ENCODE measurements at places on chromosomes 12 and 14.

- no peak for DNase-seq
Observed at GRCh38 chr12:4626543-4626942, 22.3 kb downstream of the AKAP3 start.

- no peak for DNase-seq
Observed at GRCh38 chr14:57732463-57733285, 133.2 kb downstream of the SLC35F4 start.

DNA sequence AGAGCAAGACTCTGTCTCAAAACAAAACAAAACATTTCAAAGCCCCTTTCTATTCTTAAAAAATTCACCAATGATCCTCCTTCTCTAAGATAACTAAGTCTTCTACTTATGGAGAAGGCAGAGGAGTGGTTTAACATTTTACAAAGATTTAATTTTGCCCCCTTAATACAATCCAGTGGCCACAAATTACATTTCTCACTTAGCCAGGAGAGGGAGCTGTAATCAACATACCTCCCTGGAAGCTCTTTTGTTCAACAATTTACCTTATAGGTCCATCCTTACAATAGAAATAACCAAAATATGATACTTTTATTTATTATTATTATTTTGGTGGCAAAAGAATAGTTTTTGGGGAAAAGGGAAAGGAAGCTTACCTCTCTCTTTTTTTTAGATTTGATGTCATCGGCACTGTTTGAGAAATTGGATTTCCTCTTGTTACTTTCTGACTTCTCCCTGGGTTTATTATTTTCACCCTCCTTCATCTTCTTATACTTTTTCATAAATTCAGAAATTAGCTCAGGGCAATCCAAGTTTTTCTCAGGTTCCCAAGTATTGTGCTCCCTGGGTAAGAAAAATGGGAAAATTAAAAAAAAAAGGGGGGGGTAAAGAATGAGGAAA is 28.1 kb downstream of the CBX5 start:
- no peak for DNase-seq

DNA sequence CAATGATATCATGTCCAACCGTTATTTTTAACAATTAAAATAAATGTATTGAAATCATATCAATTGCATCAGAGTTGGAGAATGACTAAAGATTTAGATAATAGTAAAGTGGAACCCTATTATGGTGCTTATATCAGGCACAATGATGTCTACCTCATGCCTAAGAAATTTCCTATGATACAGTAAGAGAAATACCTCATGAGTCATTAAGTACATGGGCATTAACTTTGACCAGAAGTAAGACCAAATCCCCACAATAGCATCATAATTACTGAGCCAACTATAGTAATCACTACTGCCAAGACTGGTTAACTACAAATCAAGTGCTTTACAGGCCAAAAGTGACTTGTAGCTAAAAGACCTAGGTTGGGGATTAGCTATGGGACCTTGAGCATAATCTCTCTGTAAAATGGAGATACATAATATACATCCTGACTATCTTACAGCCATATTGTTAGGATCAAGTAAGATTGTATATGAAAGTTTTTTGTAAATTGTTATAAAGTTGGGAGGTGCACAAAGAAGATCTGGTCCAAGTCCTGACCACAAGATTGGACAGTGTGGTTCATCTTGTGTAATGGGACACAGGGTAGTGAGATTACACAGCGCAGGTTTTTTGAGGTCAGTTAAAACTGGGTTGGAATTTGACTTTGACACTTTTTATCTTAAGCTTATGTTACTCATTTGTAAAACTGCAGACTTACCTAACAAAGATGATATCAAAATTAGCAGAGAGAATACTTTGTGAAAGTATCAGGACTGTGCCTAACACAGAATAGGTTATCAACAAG is 60.5 kb downstream of the ERGIC2 start:
- no peak for DNase-seq

DNA sequence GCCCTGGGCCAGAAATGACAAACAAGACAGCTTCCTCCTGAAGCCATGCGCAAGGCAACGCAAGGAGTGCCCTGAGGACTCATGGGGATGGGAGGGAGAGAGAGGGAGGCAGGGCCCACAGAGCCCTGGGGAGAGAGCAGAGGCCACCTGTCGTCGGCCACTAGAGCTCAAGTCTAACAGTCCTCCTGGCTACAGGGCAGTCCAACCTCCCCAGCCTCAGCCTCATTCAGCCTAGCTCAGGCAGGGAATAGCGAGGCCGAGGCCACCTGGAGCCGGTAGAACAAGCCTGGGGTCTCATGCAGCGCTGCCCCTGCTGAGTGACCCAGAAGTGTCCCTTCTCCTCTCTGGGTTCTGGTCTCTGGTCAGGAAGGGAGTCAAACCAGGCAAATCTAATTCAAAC is 69.5 kb downstream of the BCL11B start:
- DNase-seq = no peak

DNA sequence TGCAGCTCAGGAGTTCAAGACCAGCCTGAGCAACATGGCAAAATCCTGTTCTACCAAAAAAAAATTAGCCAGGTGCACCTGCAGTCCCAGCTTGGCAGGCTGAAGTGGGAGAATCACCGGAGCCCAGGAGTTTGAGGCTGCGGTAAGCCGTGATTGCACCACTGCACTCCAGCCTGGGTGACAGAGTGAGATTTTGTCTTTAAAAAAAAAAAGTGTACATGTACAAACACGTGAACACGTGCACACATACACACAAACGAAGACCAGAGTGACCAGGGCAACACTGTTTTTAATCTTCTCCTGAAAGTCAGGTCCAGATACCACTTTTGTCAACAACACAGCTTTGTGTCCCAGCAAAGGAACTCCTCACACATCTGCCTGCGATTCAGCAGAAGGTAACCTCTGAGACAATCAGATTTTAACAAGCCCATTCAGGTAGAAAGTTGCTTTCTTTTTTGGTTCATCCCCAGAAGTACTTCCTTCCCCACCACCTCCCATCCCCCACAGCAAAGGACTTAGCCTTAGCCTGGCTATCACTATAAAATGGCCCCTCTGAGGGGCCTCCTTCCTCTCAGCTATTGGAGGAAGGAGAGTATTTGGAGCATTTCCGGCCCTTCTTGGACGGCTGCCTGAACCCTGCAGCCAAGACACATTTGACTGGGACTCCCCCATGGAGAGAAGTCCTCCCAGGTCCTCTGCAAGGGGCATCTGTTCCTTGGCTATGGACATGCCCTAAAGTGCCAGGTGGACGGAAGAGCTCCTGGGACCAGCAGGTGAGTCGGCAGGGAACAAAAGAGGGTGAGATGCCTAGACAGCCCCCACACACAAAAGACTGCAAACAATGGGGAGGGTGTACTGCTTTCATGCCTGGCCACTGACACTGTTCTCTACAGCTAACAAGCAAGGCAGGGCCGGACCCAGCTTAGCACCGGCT is 9.8 kb downstream of the CTDSP2 start:
- peak; percentile 33 for DNase-seq

GRCh38 chr12:79549531-79550271 is 141.1 kb downstream of the PAWR start:
- DNase-seq = no peak
